HTR-8/SVneo (cell line): ENCODE measurements at places on chromosomes 5 and 9.

DNA sequence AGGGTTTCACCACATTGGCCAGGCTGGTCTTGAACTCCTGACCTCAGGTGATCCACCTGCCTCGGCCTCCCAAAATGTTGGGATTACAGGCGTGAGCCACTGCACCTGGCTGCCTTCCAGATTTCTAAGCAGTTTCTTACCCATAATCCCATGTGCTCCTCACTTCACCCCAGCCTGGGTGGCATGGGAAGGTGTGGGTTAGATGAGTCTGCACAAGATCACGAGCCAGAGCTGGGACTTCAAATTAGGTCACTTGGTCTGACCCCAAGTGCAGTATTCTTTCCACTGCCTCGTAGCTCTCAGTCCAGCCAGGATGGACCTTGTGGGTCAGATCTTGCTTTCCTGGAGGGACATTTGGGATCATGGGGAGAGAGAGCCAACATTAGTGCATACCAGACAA is 37.5 kb upstream of the STRBP start:
- no peak for DNase-seq

DNA sequence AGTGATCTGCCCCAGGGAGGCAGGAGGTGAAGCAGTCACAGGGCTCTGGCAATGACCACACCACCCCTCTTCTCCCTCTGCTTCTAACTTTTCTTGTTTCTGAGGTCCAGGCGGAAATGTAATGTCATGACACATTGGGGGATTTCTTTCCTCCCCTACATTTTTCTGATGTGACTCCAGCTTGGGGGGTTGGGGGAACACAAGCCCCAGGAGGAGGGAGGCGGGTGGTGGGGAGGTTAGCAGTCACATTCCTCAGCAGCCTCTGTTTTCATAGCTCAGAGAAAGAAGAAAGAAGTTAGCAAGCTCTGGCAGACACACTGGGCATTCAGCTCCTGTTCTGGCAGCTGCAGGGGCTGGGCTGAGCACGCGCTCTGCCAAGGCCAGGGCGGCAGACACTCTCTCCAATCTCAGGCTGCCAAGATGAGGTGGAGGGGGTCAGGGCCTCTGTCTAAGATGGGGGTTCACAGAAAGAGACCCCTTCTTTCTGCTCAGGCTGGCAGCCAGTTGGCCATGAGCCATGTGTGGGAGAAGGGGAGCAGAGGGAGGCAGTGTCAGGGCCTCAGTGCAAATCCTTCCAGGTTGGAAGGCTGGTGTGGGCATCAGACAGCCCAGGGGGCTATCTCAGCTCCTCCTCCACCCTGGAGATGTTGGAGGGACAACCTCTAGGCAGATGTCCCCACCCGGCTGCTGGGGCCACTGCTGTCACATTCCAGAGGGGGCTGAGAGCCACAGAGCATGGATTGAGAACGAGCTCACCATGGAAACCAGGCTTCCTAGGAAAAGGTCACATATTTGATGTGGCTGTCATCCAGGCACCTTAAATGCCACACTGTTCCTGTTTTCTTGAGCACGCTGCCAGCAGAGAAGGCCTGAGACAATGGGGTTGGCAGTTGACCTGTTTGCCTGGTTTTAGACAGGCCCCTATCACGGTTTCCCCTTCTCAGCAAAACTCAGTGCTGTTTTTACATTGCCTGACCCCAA is 20.1 kb upstream of the PFDN1 start:
- peak; percentile 79 for DNase-seq

GRCh38 chr9:69871118-69871834 is 50.7 kb downstream of the CFAP95 start:
- DNase-seq = no peak

- no peak for DNase-seq
These were observed 294.6 kb upstream of the CLINT1 start for GRCh38 chr5:158153508-158153907.

DNA sequence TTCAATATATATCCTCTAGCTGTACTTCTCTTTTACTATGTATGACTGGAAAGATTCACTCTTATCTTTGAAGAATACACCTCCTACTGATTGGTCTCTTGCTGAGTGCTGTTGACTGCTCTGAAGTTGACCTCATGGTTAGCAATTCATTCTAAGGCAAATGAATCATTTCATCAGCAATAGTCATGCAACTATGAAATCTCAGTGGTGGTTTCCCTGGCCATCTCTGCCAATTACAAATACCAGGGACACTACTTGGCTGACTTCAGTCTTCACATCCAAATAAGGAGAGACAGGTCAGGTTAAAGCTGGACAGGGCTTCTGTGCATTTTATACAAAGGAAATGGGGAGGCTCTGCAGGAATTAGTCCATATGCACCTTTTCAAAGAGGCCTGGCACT is 333.5 kb upstream of the ACTBL2 start:
- DNase-seq = peak; percentile 78

- no peak for DNase-seq
These were observed 14.0 kb upstream of the TCF7 start for GRCh38 chr5:134100283-134101091.
